ENCODE measurements at places on chromosomes 2 and 18.

GRCh38 chr2:25388491-25388890, 46.8 kb upstream of the DNMT3A start:
- DNase-seq: no peak
- H3K27me3 ChIP-seq: no peaks in the 10 kb centered on the region
- H3K27ac ChIP-seq: no peak overlapping the region
- no peak overlapping the region for H3K4me3 ChIP-seq

DNA sequence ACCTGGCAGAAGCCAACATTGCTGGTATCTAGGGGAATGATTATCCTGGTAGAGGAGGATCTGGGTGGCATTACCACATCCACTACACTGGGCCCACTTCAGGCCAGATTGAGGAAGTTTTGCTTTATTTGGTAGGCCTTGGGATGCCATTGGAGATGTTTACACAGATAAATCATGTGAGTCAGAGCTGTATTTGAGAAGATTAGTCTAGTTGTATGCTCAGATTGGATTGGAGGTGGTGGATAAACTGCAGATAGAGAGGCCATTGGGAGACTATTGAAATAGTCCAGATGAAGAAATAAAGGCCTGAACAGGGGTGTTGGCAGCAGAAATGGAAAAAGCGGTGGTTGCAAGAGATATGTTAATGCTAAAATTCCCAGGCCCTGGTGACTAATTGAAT, 81.5 kb downstream of the EFEMP1 start:
- no peak overlapping the region for H3K4me3 ChIP-seq
- H3K27me3 ChIP-seq: peaks cover 3% of the 10 kb centered on the region
- H3K4me1 ChIP-seq: no peaks in the 10 kb centered on the region
- no peak for DNase-seq
- H3K27ac ChIP-seq: no peak overlapping the region
- H3K36me3 ChIP-seq: no peaks in the 10 kb centered on the region

- no peak overlapping the region for H3K27ac ChIP-seq
- DNase-seq: no peak
- no peaks in the 10 kb centered on the region for H3K27me3 ChIP-seq
- no peaks in the 10 kb centered on the region for H3K4me1 ChIP-seq
- H3K4me3 ChIP-seq: no peak overlapping the region
Measured at GRCh38 chr2:213189001-213189899, 37.8 kb upstream of the IKZF2 start.

DNA sequence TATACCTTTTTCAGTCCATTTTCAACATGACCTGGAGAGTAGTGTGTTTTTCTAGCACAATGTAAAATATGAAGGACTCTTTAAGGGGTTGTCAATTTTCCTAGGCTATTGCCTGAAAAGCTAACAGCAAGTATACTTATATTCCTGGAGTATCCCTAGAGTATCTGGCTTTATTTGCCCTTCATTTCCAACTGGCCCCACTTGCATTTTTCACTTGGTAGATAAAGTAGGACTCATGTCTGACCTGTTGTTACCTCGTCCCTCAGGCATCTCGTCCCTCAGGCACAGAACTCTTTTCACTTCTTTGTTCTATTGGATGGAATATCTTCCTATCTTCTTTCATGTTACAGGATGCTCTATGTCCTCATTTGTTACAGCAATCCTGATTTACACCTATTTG, 69.2 kb downstream of the SPAG16 start:
- no peak for DNase-seq
- no peaks in the 10 kb centered on the region for H3K27me3 ChIP-seq
- H3K27ac ChIP-seq: no peak overlapping the region
- no peak overlapping the region for H3K4me3 ChIP-seq
- no peaks in the 10 kb centered on the region for H3K36me3 ChIP-seq
- no peaks in the 10 kb centered on the region for H3K4me1 ChIP-seq

DNA sequence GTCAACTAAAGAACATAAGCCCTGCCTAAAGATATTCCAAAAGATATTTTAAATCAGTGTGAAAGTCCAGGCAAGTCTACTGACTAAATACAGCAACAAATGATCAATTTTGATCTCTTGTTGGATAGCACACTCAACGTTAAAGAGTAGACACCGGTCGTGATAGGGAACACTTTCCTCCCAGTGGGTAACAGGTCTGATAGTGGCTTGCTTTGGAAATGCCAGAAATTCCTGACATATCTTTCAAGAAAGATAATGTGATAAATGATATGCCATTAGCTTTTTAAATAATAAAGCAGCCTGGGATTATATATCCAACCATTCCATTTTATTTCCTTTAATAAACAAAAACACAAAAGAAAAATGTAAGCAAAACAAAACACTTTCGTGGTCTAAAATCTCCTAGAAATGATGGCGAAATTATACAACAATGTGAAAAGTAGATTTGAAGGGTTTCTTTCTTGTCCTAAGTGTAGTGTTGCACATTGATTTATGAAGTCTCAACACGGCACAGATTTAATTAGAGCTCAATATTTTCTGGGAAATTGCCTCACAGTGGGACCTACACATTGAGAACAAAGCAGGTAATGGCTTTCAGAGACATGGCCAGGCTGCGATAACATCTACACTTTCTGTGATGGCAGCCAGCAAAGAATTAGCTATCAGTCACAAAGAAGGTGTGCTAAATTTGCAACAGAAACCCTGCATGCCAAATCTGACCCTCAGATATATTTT, 158.6 kb downstream of the PPP1R1C start:
- no peak for DNase-seq
- no peaks in the 10 kb centered on the region for H3K4me1 ChIP-seq
- H3K27me3 ChIP-seq: peaks cover 4% of the 10 kb centered on the region
- no peaks in the 10 kb centered on the region for H3K36me3 ChIP-seq
- no peak overlapping the region for H3K4me3 ChIP-seq

DNA sequence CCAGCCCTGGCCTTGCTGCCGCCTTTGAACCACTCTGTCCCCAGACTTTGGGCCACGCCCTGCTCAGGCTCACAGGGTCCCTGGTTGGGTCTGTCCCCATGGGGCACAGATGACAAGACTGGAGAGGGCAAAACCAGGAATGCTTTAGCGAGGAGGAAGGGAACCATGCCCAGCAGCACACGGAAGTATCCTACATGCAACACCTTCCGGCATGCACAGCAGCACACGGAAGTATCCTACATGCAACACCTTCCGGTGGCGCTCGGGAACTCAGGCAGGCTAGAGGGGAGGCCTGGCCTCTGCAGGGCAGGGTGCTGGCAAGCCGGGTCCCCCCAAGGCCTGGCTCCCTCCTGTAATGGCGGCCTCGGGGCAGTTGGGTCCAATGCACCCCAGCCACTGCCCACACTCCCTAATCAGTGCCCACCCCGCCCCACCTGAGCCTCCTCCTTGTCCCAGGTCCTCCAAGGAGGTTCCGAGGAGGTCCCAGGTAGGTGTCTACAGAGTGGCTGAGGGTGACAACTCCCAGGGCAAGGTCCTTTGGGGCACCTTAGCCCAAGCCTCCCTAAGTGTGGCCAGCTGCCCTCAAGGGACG, 33.6 kb upstream of the SNED1 start:
- H3K4me1 ChIP-seq: no peaks in the 10 kb centered on the region
- no peaks in the 10 kb centered on the region for H3K36me3 ChIP-seq
- H3K27ac ChIP-seq: no peak overlapping the region
- DNase-seq: peak; percentile 13

DNA sequence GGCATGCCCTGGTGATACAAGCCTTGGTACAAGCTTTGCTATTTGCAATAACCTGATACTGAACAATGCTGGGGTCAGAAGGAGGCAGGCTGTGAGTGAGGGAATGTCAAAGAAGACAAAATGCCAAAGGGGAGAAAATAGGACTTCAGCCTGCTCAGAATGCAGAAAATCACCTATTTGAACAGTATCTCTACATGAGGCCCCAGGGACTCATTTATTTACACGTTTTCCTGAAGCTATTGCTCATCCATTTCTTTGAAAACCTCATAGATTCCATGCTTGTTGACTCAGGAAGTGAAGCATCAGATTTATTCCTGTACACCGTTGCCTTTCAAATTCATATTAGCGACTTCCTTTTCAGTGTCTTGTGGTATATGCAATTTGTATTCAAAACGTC, 69.4 kb upstream of the CBLN2 start:
- no peaks in the 10 kb centered on the region for H3K27me3 ChIP-seq
- H3K36me3 ChIP-seq: no peaks in the 10 kb centered on the region
- no peak overlapping the region for H3K4me3 ChIP-seq
- H3K4me1 ChIP-seq: no peaks in the 10 kb centered on the region

- H3K4me3 ChIP-seq: no peak overlapping the region
- H3K27ac ChIP-seq: no peak overlapping the region
- no peaks in the 10 kb centered on the region for H3K36me3 ChIP-seq
- H3K4me1 ChIP-seq: no peaks in the 10 kb centered on the region
- DNase-seq: no peak
Measured at GRCh38 chr2:50480507-50480906, 551.4 kb downstream of the NRXN1 start.

GRCh38 chr18:33469699-33470098, 29.2 kb upstream of the CCDC178 start:
- H3K4me3 ChIP-seq: no peak overlapping the region
- H3K27ac ChIP-seq: no peak overlapping the region
- H3K4me1 ChIP-seq: no peaks in the 10 kb centered on the region

DNA sequence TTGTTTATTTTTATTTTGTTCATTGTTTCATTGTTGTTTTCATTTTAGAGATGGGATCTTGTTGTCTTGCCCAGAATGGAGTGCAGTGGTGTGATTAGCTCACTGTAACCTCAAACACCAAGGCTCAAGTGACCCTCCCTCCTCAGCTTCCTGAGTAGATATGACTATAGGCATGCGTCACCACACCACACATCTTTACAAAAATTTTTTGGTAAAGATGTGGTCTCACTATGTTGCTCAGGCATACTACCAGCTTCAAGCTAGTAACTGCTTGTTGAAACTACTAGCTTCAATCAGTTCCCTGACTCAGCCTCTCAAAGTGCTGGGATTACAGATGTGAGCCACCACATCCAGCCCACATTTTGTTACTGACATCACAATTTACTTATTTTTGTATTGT, 14.8 kb downstream of the FAM237A start:
- H3K27ac ChIP-seq: no peak overlapping the region
- H3K4me3 ChIP-seq: no peak overlapping the region
- no peak for DNase-seq
- H3K4me1 ChIP-seq: no peaks in the 10 kb centered on the region
- no peaks in the 10 kb centered on the region for H3K36me3 ChIP-seq
- H3K27me3 ChIP-seq: peaks cover 10% of the 10 kb centered on the region

DNA sequence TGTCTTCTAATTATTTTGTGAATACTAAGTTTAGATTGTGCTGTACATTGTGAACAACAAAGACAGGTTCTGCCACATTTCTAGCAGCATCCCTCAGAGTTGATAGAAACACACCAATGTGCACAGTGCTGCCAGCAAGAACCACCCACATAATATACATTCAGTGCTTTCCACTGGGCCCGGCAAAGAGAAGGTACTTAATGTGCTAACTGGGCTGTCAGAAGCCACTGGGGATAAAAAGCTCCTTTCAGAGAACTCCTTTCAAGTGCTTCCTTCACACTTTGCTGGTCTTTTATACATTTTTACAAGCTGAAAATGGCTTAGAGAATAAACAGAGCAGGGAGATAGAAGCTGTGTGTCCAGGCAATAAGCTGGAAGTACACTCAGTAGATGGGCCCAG, 58.0 kb upstream of the CAPN13 start:
- DNase-seq: no peak
- no peak overlapping the region for H3K27ac ChIP-seq
- no peak overlapping the region for H3K4me3 ChIP-seq
- H3K36me3 ChIP-seq: no peaks in the 10 kb centered on the region
- H3K27me3 ChIP-seq: peaks cover 21% of the 10 kb centered on the region
- peaks cover 6% of the 10 kb centered on the region for H3K4me1 ChIP-seq

GRCh38 chr2:108034843-108035242, 48.5 kb downstream of the SLC5A7 start:
- no peak overlapping the region for H3K4me3 ChIP-seq
- DNase-seq: no peak
- H3K27ac ChIP-seq: no peak overlapping the region
- no peaks in the 10 kb centered on the region for H3K36me3 ChIP-seq

- H3K27me3 ChIP-seq: peaks cover 3% of the 10 kb centered on the region
- no peak for DNase-seq
- no peaks in the 10 kb centered on the region for H3K4me1 ChIP-seq
Measured at GRCh38 chr2:192245329-192245728, 50.6 kb upstream of the TMEFF2 start.

- H3K4me1 ChIP-seq: peaks cover 33% of the 10 kb centered on the region
- H3K27me3 ChIP-seq: no peaks in the 10 kb centered on the region
- H3K27ac ChIP-seq: peak overlapping the region; percentile 98
- no peak for DNase-seq
- H3K36me3 ChIP-seq: peaks cover 23% of the 10 kb centered on the region
Measured at GRCh38 chr18:21599585-21600525, 649 bp downstream of the ESCO1 start.

GRCh38 chr2:122422384-122422991, 667.0 kb downstream of the TSN start:
- no peaks in the 10 kb centered on the region for H3K4me1 ChIP-seq
- H3K27ac ChIP-seq: no peak overlapping the region
- no peak overlapping the region for H3K4me3 ChIP-seq
- DNase-seq: no peak

DNA sequence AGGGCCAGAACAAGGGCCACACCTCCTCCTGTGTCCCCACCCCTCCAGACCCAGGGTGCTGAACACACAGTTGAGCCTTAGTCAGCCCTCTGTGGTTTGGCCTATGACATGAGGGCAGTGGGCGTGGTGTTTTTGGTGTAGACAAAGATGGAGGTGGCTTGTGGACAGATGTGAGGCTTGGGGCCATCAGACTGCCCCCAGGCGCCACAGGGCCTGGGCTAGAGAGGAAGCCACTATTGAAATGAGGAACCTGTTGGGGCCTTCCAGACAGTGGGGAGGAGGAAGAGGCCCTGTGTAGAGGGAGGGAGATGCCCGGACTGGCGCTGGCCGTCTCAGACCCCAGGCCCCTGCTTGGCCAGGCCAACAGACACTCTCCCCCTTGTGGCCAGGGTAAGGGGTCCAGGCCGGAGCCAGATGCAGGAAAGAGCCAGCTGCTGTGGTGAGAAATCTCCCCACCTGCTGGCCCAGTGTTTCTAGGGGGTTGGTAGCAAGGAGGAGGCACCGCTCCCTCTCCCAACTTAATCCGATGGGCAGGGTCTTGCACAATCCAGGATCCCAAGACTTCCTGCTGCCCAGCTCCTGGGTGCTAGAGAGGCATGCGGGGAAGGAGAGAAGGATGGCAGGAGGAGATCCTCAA, 53.8 kb downstream of the SMAD7 start:
- H3K4me1 ChIP-seq: peaks cover 13% of the 10 kb centered on the region
- no peaks in the 10 kb centered on the region for H3K36me3 ChIP-seq
- no peaks in the 10 kb centered on the region for H3K27me3 ChIP-seq
- no peak for DNase-seq
- no peak overlapping the region for H3K4me3 ChIP-seq

DNA sequence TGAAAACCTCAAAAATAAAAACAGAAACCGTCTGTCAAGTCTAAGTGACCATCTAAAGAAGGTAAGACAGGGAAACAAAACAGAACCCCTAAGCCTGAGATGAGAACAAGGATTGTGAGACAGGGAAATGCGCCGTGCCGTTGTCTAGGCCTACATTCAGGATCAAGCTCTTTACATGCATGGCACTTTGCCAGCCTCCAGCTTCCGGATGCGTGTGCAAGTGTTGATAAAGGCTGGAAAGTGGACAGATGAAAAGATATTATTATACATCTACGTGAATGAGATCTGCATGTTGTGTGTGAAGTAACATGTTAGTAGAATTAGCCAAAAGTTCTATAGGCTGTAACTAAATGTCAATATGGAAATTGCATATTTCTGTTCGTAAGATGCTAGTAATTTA, 28.6 kb upstream of the TMEM87B start:
- no peak overlapping the region for H3K27ac ChIP-seq
- H3K4me1 ChIP-seq: no peaks in the 10 kb centered on the region
- no peak overlapping the region for H3K4me3 ChIP-seq
- no peaks in the 10 kb centered on the region for H3K36me3 ChIP-seq

All from activated T-cell treated with anti-CD3 and anti-CD28 coated beads, Interleukin-2, amount 50 U/mL, for 24 hours (primary cell).